Psoas muscle (tissue), 8 donors: ENCODE measurements at places on chromosomes 5 and 9.

DNA sequence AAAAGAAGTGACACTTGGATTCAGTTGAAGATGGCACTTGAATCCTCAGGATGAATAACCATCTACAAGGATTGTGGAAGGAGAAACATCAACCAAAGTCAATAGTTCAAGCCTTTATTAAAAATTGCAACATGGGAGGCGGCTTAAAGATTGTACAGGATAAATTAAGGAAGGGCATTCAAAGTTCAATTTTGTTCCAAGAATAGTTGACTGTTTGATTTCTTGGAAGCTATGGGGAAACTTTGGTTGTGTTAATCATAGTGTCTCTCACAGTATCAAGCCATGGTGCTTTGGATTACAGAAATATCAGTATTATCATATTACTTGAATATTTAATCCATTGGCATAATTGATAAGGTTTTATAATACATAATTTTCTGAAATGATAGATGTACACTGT, 1844.3 kb downstream of the MAT2B start:
- no peak for DNase-seq

GRCh38 chr5:125295405-125295872, 549.0 kb upstream of the ZNF608 start:
- no peak for DNase-seq

DNA sequence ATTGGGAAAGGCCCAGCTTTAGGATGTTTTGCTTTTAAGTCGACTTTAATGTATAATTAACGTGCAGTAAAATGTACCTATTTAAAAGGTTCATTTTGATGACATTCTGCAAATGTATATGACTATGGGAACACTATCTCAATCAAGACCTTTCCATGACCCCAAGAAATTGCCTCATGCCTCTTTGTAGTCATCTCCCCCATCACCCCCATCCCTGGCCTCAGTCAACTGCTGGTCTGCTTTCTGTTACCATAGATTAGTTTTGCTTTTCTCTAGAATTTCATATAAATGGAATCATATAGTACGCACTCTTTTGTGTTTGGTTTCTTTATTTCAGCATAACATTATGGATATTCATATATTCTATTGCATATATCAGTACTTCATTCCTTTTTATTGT, 80.7 kb upstream of the C9orf72 start:
- DNase-seq, result no peak

- DNase-seq, result no peak
These were observed 13.6 kb upstream of the SLC22A4 start for GRCh38 chr5:132280371-132281240.

DNA sequence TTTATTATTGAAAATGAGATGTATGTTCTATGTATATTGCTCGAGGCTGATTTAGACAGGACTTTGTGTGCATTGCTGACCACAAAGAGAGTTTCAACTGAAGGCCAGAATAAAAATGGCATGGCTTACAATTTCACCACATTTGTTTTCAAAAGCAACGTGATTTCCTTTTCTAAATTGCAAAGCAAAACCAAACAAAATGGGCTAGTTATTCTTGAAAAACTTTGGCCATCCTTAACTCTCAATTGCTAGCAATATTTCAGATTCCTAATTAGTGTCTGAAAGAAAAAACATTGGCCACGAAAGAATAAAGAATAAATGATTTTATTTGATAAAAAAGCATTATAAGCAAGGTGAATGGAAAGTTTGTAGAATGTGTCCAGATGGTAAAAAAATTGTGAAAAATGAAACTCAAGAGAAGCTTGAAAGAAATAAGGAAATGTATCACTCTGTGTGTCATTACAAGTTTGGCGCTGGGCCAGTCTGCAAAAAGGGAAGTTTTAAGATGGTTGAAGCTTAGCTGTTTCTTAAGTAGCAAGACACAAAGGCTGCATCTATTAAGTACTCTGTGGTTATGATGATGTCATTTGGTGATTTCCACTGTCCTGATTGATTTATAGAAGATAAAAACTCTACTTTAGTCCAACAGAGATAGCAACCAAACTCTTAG, 89.2 kb upstream of the PRLR start:
- peak; percentile 48 for DNase-seq

DNA sequence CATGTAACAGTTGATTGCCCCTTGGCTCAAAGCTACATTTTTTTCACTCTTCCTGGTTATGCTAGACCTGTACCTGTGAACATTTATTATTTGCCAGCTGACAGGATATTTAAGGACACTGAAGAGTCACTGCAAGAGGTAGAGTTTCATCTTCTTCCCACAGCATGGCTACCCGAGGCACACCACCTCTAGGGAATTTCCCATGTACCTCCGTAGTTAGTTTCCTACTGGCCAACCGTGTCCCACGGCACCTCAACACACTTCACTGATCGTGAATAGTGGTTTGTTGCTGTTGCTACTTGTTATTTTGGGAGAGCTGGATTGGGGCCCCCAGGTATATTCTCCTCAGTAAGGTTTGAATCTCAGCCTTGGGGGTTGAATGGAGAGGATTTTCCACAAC, 648.6 kb downstream of the SEMA5A start:
- DNase-seq, result no peak

GRCh38 chr5:34491251-34491620, 164.9 kb upstream of the RAI14 start:
- DNase-seq, result no peak

DNA sequence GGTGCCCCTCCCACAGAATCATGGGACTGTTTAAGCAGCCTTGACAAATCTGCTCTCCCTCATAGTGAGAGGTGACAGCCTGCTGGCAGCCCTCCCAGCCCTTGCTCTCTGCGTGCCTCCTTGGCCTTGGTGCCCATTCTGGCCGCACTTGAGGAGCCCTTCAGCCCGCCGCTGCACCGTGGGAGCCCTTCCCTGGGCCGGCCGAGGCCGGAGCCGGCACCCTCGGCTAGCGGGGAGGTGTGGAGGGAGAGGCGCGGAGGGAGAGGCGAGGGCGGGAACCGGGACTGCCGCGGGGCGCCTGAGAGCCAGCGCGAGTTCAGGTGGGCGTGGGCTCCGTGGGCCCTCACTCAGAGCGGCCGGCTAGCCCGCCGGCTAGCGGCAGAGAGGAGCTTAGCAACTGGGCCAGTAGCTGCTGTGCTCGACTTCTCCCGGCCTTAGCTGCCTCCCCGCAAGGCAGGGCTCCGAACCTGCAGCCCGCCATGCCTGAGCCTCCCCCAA, 125.9 kb upstream of the MYO10 start:
- no peak for DNase-seq

DNA sequence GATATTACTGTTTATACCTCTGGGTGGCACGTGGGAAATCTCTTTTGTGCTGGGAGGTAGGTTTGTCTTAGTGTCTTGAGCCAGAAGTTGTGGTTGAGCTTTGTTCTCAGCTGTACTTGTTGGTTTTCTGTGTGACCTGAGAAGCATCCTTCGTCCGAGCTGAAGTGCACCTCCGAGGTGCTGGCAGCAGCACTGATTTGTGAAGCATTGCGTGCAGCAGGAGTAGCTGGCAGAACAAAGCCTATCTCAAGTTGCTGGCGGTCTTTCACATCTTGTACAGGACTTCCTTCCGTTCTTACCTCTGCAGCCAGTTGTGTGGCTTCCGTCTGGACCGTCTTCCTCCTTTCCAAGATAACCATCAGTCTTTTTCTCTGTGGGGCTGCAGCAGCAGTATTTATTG, 4.3 kb downstream of the PRRC2B start:
- no peak for DNase-seq

DNA sequence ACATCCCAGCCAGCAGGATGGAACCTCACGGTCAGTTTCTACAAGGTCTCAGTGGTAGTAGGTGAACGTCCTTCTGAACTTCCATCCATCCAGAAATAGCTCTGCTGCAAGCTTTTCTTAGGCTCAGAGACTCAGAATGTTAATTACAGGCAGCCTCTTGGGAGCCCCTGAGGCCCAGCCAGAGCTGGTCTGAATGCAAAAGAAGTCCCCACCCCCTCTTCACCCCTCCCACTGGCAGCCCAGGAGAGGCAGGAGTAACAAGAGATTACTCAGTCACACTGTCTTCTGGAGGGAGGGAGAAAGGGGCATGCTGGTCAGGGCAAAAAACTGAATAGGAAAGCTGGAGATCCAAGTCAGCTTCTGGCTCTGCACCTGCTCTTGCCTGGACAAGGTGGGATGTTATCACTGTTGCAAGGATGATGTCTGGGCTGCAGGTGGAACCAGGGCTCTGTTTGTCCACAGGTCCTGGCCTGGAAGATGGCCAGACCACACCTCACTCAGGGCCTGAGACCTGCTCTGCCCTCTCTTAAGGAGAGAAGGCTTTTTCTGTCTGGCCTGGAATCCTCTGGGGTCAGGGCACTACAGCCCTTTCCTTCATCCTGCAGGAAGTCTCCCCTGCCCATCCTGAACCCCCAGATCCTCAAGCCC, 9.1 kb downstream of the ENHO start:
- DNase-seq, result no peak

DNA sequence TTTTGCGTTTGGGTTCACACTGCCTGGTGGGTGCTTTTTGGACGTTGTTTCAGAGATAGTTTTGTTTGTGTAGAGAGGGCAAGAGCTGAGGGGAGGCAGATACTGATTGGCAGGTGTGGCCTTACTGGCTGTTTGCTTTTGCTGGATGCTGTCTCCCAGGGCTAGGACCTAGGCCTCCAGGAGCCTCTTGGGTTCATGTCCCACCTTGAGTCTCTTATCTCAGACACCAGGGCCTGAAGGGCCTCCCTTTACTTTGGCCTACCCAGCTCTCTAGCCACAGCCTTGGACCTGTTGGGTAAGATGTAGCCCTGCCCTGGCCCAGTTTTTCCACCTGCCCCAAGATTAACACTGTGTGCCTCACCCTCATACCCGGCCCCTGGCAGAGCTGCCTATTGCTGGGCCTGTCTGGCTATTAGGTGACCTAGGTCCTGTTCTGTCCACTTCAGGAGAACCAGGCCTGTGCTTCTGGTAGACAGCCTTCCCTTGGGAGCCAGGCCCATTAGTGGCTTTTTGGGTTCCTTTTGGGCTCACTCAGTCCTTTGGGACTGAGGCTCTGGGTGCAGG, 13.4 kb downstream of the PTPA start:
- no peak for DNase-seq

- DNase-seq, result no peak
These were observed 46.4 kb downstream of the ERMP1 start for GRCh38 chr9:5786370-5787127.

DNA sequence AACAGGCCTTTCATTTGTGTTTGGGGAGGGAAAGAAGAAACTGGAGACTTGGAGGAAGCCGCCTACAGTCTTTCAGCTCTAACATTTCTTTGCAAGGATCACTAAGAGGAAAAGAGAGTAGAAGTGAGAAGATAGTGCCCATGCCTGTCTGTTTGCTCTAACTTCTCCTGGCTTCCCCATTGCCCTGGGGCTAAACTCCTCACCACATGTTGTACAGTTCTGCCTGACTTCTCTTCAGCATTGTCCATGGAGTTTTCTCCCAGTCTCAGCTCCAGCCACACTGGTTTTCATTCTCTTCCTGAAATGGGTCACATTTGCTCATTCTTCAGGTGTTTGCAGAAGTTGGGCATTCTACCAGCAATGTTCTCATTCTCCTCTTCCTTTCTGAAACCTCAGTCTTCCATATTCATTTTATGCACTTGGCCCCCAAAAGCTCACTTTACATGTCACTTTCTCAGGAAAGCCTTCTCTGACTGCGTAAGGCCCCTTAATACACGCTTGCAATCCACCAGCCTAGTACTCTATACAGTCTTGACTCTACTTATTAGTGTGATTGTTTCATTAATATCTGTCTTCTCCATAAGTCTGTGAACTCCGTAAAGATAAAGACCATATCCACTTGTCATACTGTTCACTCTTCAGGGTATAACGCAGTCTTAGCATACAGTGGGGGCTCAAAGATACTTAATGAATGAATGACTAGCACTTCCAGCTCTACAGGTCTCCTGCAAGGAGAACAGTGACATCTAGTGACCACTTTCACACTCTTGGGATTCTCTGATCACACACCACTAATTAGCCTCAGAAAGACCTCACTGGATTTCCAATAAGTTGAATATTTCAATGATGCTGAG, 40.2 kb upstream of the TRIM32 start:
- DNase-seq, result no peak

DNA sequence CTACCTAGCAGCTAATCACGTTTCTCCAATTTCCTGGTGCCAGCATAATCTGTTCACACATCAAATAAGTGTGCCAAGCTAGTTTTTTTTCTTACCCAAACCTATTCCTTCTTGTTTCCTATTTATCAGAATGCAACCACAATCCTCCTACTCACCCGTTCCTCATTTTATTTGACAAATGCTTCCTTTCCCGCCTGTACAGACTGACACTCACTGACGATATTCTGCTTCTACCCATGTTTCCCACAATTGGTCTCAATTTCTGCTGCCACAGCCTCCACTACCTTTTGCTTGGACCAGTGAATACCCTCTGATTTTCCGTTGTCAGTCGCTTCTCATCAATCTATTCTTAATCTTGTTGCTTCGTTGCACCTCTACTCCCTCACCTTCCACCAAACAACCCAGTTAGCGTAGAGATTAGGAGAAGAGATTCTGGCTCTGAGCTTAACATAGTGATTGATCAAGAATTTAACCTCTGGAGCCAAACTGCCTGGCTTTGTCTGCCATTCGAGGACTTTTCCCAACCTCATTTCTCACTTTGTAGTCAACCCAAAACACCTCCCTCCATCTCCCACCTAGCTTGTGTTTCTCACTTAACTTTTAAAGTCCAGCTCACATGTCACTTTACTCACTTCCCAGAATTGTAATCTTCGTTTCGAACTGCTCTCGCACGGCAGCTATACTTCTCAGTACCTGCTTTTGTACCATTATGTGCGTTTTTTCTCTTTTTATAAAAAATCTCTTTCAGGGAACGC, 729 bp upstream of the TMEM38B start:
- no peak for DNase-seq

DNA sequence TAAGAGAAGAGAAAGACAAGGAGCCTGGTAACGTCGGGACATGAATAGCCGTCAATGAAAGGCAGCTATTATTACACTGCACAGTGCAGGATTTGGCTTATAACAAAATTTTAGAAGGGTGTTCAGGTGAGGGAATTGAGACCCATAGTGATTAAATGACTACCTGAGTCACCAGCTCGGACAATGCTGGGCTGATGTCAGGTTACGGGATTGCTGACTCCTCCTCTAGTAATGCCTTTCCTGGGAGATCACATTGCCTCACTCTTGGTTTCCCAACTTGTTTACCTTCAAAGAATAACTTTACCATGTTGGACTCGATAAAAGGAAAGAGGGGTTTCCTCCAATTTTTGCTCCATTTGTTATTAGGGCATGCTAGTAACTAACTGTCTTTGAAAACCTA, 132.6 kb downstream of the GHR start:
- DNase-seq, result no peak

DNA sequence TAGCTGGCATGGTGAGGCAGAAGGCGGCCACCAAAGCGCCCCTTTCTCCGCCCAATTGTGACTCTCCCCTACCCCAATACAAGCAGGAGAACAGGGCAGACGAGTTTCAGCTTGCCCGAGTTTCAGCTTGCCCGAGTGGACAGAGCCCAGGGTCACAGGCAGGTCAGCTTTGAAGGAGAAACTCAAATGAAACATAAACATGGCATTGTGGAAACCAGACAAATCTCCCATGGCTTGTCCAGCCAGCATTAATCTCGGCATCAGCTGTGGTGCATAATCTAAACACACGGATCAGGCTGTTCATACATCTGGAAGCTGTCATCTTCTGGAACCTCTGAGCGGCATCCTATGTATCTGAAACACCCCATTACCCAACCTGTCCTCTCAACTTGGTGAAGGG, 16.9 kb downstream of the PTCH1 start:
- DNase-seq, result no peak

- DNase-seq, result no peak
These were observed 5.8 kb upstream of the RAB14 start for GRCh38 chr9:121207371-121207940.
